ENCODE measurements at places on chromosomes 5 and 9.

DNA sequence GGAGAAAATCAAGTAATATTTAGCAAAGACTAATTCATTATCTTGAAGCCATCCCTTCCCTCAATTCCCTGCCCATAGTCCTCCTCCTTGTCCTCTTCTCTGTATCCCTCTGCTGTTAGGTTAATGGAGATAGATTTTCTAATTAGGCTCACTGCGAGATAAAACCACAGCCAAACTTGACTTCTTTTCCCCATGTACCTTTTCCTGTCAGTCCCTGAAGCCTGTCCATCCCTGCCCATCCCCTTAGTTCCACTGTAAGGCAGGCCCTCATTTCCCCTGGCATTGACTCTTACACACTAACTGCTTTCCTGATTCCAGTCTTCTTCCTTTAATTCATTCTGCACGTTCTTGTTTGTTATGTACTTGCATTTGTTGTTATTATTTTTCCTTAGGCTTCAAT lies 1.2 kb downstream of the TLR4 start:
- no peak for DNase-seq

DNA sequence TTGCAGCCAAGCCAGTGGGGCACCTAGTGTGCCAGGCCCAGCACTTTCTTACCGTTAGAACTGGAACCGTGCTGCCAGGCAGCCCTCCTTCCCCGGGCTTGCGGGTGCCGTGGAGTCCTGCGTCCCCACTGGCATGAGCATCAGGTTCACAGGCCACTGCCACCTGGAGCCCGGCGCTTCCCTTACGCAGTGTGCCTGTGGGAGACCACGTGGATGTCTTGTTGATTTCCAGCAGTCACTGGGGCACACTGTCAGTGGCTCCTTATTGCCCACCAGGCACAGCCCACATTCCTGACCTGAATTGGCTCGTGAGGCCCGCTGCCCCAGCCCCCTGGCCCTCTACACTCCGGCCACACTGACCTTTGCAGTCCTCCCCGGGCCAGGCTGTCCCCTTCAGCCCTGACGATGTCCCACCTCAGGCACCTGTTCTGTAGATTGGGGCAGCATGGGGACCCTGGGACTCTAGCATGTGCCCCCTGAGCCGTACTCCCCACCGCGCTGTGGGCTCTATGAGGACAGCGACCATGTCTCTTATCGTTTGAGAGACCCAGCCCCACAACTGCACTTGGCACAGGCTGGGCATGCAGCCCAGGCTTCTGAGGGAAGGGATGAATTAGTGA lies 10.4 kb upstream of the CEL start:
- no peak for DNase-seq

DNA sequence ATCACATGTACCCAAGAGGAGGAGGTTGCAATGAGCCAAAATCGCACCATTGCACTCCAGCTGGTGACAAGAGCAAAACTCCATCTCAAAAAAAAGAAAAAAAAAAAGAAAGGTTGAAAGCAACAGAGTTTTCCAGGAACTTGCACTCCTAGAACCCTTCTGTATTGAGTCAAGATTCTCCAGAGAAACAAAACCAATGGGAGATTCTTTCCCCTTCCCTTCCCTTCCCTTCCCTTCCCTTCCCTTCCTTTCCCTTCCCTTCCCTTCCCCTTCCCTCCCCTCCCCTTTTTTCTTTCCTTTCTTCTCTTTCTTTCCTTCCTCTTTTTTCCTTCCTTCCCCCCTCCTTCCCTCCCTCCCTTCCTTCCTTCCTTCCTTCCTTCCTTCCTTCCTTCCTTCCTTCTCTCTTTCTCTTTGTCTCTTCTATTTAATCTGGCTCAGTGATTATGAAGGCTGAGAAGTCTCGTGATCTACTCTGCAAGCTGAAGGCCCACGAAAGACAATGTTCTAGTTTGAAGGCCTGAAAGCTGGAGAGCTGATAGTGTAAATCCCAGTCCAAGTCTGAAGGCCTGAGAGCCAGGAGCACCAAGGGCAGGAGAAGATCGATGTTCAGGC lies 59.6 kb upstream of the CNTLN start:
- DNase-seq = no peak

- DNase-seq = no peak
Observed at GRCh38 chr9:133049043-133049442, 12.7 kb upstream of the CEL start.

GRCh38 chr5:170276140-170276539 lies 21.4 kb downstream of the LCP2 start:
- no peak for DNase-seq

GRCh38 chr9:92780206-92780605 lies 15.6 kb upstream of the BICD2 start:
- no peak for DNase-seq

DNA sequence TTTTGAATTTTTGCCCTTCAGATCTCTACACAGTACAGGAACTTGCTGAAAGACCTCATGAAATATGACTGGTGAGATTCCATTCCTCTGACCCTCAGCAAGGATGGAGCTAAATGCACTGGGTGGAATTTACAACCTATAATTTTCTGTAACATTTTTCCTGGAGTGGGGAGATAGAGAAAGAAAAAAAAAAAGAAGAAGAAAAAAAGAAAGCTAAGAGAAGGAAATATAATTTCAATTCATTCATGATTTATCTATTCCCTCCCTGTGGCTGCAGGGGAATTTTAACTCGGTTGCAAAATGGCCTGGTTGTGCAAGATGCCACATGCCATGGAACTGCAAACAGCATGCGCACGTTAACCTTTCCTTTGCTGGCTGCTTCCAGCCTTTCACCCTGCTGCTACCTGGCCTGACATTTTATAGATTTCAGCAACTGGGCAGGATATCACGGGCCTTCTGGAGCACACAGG lies 155.4 kb downstream of the FSTL4 start:
- DNase-seq = no peak

- DNase-seq = peak; percentile 66
Observed at GRCh38 chr5:133993185-133993936, 11.4 kb downstream of the VDAC1 start.

DNA sequence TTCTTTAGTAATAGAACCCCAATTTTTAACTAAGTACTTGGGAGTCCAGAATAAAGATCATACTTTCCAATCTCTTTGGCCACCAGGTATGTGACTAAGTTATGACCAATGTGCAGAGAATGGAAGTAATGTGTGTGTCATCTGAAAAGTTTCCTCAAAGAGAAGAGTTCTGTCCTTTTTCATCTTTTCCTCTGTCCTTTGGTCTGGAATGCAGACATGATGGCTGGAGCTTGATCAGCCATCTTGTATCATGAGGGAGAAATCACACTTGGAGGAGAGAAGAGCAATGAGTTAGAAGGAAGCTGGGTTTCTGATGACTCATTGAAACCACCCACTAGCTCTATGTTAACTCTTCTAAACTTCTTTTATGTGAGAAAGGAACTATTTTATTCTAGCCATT lies 5.5 kb upstream of the CPEB4 start:
- DNase-seq = no peak

DNA sequence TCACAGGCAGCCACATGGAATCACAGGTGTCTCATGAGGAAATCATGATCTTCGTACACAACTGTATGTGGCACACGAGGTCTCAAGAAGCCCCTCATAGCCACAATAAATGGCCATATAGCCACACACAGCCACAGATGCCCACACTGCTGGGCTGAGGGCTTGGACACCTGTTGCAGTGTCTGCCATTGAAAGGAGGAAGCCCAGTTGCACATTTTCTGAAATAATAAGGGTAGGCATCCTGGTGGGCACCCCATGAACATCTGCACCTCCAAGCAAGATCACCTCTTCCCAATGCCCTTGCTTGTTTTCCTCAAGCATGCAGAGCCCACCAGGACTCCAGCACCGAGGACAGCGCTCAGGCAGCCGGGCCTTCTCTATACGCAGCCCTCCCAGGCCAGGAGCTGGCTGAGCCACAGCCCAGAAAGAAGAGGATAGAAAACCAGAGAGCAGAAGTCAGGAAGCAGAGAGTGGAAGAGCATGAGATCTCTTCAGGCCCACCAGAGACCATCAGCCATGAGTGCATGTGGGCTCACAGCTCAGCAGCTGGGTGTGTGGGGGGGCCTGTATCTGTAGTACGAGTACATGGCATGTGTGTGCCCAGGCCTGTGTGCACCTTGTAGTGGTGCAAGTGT lies 1.0 kb upstream of the ACSL6 start:
- DNase-seq = peak; percentile 77

- DNase-seq = no peak
Observed at GRCh38 chr9:37839496-37840461, 39.2 kb downstream of the DCAF10 start.

DNA sequence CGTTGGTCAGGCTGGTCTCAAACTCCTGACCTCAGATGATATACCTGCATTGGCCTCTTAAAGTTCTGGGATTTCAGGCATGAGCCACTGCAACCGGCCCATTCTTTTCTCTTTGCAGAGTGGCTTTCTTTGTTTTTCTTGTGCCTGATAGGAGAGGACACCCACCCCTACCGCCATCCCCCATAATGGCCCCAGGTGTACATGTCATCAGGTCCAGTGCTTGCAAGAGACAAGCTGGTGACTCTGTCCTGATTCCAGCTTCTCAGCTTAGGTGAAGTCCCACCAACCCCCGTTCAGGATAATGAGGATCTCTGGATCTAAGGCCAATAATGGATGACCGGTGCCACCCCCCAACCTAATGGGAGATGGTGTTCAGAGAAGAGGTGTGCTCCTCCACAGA lies 2.3 kb upstream of the AIF1L start:
- DNase-seq = no peak

DNA sequence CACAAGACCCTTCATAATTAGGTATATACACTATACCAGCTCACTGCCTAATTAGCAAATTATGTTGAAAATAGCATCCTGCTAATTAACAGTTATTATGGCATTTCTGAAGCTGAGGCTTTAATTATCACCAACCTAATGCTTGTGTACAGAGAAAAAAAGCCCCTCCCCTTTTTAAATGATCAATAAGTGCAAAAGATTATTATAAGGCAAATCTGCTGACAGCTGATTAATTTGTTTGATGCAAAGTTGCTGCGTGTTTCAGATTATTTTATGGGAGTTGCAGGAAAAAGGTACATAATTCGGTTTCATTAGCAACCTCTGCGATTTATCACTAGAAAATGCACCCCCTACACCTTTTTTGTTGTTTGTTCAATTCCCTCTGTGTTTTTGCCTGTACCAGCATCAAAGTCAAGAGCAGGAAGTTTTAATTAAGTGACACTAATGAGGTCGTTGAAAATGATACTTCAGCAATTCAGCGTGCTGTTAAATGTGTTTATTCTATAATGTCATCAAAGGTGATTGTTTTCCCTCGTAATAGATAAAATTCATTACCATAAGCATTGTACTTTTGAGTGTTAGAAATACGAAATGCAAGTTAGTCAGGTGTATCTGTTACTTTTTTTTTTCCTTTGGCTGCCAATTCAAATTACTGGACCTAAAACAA lies 170.0 kb downstream of the EBF1 start:
- DNase-seq = no peak

DNA sequence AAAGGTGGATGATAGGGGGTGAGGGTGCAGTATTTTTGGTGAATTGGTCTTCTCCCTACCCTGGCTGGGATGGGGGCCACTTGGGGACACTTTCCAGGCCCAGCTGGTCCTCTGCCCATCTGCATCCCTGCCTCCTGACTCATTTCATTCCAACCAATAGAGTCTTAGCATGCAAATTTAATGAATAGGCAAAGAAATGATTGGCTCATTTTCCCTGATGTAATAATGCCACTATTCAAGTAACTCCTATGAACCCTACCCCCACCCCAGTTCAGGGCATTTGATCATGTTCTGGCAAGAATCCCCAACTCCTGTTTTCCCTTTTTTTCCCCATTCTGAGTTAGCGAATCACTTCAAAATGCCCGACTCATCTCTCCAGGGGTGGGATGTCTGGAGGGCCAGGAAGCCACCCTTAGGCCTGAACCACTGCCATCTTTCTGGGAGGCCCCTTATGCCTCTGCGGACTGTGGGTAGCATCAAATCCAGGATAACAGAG lies 56.7 kb downstream of the PCDH1 start:
- DNase-seq = peak; percentile 69

DNA sequence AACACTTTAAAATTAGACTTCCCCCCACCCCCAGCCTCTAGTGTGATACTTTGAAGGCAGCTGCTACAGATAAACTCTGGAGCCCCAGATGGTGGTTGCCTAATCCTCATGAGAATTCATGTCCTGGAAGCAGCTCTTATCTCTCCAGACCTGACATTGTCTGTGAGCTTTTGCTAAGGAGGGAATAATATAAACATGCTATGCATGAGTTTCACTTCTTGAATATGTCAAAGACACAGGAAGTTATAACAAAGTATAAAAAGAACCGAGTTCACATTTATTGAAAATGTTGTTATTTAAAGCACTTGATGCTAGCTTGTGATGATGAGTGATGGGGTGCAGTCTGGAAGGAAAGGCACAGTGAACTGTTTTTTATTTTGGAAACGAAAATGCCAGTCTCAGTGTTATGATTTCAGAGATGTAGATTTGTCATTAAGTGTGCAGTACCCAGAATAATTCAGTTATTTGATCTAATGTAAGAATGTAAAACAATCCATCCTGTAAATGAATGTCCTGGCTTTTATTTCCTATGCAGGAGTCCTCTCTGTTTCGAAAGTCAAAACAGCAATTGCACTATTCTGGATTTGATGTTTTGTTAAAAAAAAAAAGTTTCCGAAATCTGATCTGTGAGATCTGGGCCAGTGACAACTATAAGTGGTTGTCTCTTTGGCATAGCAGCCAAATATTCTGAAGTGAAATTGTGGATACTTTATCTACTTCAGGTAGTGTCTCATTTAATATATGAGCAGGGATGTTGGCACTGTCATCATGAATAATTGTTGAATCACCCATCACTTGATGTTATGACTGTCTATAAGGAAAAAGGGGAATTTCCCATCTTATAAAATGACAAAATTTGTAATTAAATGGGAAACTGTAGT lies 77.0 kb downstream of the ZCCHC7 start:
- DNase-seq = no peak

- DNase-seq = peak; percentile 7
Observed at GRCh38 chr5:64632251-64632650, 58.1 kb upstream of the SHISAL2B start.

GRCh38 chr9:135752281-135753204 lies 50.6 kb downstream of the KCNT1 start:
- DNase-seq = no peak

GRCh38 chr5:100889165-100889743 lies 13.8 kb downstream of the ST8SIA4 start:
- DNase-seq = no peak

DNA sequence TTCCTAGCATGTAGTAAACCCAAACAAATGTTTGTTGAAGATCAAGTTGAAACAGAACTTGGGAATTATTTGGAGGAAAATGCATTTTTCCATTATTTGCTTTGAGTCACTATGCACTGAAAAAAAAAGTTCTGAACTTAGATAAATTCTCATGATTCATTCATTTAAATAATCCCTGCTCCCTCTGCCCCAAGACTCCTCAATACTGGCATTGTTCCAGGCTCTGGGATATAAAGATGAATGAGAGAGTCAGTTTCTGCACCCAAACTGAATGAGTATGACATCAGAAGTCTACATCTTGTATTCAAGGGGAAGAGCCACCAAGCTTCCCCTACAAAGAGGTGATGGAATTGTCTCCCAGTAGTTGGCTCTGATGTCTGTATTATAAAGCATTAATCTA lies 123.9 kb downstream of the SEC61B start:
- DNase-seq = peak; percentile 14

- DNase-seq = peak; percentile 81
Observed at GRCh38 chr9:101453776-101454570, 18.4 kb upstream of the ALDOB start.

GRCh38 chr9:70438341-70438928 lies 24.0 kb upstream of the KLF9 start:
- peak; percentile 86 for DNase-seq
